Thyroid gland (tissue), 4 donors: ENCODE measurements at places on chromosomes 2 and 18.

DNA sequence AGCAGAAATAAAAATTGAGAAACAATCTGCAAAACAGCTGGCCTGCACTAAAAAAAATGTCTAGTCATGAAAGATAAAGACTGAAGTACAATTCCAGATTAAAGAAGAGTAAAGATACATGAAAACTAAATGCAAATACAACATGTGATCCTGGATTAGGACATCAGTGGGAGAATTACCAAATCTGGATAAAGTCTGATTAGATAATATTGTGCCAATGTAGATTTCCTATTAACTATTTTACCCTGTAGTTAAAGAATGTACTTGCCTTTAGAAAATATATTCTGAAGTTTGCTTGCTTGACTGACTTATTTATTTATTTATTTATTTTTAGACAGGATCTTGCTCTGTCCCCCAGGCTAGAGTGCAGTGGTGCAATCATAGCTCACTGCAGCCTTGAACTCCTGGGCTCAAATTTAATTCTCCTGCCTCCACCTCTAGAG is 58.7 kb downstream of the ASXL2 start:
- DNase-seq = no peak

GRCh38 chr2:129748250-129748649 is 231.2 kb upstream of the RAB6C start:
- DNase-seq = no peak

- peak; percentile 16 for DNase-seq
These were observed at the start of gene NOTO for GRCh38 chr2:73202156-73203054. Gene NOTO (plus strand): TSS chr2:73202574. CDS start chr2:73202667, 93 bp downstream.

DNA sequence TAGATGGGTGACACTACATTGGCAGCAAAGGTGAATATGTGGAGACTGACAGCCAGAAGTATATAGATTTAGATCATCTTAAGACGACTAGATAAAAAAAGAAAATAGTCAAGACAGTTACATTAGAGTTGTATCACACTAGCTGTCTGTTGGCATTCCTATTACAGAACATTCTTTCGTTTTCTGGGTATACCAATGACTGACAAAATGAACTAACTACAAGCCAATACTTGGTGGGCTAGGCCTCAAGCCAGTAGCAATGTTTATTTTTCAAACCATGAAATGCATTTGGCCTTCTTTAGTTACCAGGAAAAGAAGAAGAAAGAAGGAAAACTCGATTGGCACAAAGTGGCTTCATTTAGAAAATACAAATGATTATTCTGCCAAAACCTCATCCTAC is 944.9 kb upstream of the ZEB2 start:
- no peak for DNase-seq

GRCh38 chr2:240424341-240425235 is 10.9 kb upstream of the GPC1 start:
- no peak for DNase-seq

DNA sequence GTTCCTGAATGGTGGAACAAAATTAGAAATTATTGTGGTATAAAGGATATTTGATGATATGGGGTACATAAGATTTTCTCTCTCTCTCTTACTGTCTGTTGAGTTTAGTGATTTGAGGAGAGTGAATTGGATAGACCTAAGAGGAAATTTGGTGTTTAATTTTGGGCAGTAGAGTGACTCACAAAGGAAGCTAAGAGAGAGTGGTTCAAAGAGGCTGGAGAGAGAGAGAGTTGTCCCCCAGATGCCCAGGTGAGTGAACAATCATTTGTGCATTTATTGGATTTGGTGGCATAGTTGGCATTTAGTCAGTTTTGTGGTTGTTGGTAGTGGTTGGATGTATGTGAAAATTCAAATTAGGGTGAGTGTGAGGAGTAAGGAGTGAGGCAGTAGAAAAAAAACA is 56.8 kb downstream of the GPD2 start:
- no peak for DNase-seq

- no peak for DNase-seq
These were observed 100.5 kb upstream of the UNC80 start for GRCh38 chr2:209671020-209671680.

GRCh38 chr2:45285311-45285710 is 276.1 kb upstream of the SIX2 start:
- DNase-seq = no peak

DNA sequence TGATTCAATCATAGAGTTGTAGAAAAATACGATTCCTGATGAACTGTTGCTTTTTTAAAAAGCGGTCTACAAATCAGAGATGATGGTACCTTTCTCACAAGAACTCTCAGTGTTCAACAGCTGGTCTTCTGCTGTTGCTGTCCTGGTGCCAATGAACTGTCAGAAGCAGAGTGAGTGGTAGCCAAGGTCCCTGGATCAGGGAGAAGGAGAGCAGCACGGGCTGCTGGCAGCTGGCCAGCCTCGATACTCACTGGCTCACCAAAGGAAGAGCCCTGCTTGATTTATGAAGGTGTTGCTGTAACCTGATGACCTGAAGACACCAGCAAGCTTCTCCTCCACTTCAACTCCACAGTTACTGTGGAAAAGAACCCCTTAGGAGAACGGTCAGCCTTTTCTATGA is 300.8 kb upstream of the SOX11 start:
- DNase-seq = no peak

DNA sequence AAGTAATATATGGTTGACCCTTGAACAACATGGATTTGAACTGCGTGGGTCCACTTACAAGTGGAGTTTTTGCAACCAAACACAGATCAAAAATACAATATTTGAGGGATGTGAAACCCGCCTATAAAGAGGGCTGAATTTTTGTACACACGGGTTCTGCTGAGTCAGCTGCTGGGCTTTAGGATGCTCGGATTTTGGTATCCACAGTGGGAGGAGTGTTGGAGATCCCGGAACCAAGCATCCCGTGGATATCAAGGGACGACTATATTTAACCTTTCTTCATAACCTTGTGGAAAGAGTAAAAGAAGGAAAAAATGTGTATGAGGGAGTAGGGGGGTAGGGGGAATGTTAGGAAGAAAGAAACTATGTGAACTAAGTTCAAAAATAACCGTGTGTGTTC is 10.0 kb upstream of the INPP1 start:
- no peak for DNase-seq

DNA sequence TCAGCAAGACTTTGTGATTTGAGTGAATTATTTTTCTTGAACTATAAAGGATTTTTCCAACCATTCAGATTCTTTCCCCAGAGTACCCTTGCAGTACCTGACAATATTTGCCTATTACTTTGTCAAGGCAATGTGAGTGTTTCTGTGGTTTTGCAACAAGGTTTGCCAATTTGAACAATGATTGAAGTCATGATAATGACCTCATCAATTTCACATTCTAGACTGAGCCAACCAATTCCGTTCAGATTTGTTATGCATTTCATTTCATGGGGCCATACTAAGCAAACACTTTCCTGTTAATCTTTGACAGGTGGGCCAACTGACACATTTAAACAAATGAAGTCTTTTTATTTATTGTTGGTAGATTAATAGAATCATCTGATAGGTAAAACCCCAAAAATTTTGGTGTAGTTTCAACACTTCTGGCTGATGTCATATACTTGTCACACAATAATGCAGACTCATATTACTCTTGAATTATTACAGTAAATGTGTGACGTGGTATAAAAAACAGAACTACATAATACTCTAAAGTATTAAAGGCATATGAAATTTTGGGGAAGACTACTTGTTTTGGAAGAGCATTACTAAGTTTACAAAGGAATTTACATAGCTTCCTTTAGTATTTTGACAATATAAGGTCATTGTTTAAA is 526.4 kb downstream of the DPP10 start:
- no peak for DNase-seq

DNA sequence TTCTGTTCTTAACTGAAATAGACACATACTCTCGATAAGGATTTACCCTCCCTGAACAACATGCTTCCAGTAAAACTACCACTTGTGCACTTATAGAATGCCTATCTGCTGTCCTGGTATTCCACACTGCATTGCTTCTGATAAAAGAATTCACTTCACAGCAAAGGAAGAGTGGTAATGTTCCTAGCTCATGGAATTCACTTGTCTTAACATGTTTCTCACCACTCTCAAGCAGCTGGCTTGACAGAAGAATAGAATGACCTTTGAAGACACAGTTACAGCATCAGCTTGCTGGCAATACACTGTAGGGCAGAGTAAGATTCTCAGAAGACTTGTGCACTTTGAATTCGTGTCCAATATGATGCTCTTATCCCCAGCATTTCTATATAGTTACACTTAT is 524.1 kb upstream of the CNTNAP5 start:
- DNase-seq = no peak

GRCh38 chr2:20427931-20428526 is 18.8 kb upstream of the RHOB start:
- peak; percentile 79 for DNase-seq

GRCh38 chr2:108617617-108618016 is 83.3 kb downstream of the LIMS1 start:
- no peak for DNase-seq

GRCh38 chr18:79470547-79470946 is 74.8 kb downstream of the NFATC1 start:
- no peak for DNase-seq

GRCh38 chr2:203830304-203831055 is 37.1 kb upstream of the CTLA4 start:
- no peak for DNase-seq

- no peak for DNase-seq
These were observed 21.2 kb upstream of the THOC1 start for GRCh38 chr18:289026-289425.

GRCh38 chr2:8416849-8417832 is 264.7 kb upstream of the ID2 start:
- DNase-seq = no peak

DNA sequence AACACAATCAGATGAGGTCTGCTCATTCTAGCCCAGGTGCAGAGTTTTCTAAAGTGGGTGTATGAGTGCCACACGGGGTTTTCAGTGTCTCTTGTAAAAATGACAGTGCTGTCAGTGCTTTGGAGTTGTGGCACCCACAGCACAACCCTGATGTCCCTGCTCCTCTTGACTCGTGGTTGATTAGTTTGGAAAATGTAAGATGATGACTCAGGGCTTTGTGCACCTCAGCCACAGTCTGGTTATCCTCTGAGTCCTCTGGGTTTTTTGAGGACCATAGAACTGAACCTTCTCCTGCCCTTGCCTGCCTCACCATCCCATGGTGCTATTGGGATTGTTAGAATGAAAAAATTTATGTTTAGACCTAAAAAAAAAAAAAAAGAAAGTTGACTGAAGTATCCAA is 105.6 kb downstream of the MYO1B start:
- no peak for DNase-seq

DNA sequence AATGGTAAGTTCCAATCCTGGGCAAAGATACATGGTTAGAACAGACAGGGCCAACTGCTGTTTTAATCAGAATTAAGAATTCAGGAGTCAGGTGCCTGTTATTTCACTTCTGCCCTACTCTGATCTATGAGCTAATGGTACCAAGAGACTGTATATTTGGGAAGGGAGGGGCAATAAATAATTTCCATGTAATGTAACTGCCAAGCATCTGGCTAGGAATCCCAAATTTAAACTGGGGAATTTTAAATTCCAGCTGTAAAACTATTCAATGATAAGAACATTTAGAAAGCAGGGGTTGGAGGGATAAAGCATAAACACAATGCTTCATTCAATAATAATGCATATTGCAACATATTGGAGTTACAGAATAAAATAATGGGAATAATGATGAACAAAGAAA is 49.7 kb downstream of the SCN7A start:
- no peak for DNase-seq

DNA sequence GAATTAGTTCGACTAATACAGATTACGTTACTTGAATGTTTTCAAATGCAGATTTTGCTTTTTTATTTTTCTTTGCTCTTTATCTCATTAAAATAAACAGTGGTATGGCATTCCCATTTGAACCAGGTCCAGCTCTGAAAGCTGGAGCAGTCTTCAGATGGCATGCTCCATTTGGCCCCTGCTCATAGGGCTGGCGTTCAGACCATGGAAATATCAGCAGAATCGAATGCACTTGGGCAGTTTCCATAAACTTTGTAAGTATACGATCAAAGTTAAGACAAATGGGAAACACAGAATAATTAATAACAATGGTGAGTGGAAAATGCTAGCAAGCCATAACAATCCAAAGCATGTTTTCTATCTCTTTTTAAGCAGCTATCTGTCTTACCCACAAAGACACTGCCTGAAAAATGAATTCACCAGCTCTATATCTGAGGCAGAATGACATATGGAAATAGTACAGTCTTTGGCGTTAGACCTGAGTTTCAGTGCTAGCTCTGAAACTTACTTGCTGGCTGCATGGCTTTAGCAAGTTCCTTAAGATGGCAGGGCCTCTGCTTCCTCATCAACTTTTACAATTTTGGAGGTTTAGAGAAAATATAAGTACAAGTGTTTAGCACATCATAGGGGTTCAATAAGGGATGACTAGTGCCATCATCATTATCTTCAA is 131.6 kb downstream of the BCL2 start:
- peak; percentile 35 for DNase-seq

DNA sequence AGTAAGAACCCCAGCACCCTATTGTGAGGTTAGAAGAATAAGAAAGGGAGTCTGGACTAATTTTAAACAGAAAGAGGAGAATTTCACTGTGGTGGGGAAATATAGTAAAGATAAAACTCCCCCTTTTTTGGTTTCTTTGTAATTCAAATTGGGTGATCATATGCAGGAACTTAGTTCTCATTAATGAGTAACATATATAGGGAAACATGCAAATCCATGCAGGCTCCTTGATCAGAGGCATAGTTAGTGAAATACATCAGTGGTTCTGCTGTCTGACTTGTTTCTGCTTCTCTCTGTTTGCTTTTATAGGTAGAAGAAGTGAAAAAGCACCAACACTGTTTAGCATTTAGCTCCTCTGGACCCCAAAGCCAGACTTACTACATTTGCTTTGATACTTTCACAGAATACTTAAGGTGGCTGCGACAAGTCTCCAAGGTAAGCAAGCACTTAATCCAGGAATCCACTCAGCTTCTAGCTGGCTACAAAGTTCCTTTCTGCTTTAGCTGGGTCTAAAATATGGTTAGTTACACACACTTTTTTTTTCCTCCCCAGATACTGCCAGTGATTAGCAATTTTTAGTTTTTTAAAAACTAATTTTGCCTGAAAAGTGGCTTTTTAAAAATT is 123.2 kb downstream of the PHLPP1 start:
- no peak for DNase-seq

DNA sequence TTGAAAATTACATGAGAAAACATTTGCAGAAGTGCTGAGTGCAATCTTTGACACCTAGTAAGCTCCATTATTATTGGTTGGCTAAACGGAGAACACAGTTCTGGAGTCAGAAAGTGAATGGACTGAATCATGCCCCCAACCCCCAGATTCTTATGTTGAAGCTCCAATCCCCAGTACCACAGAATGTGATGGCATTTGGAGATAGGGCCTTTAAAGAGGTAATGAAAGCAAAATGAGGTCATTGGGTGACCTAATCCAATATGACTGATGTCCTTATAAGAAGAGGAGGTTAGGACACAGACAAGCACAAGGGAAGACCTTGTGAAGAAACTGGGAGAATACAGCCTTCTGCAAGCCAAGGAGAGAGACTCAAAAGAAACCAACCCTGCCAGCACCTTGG is 200.9 kb upstream of the EPAS1 start:
- no peak for DNase-seq

- no peak for DNase-seq
These were observed 114.3 kb downstream of the TPGS2 start for GRCh38 chr18:36714476-36714875.

- DNase-seq = no peak
These were observed 50.5 kb downstream of the QPCT start for GRCh38 chr2:37394796-37395555.
